Activated T-helper 17 cell treated with anti-CD3 and anti-CD28 coated beads, Interleukin-2, amount 50 U/mL, for 72 hours (primary cell): ENCODE measurements at places on chromosomes 3 and 15.

DNA sequence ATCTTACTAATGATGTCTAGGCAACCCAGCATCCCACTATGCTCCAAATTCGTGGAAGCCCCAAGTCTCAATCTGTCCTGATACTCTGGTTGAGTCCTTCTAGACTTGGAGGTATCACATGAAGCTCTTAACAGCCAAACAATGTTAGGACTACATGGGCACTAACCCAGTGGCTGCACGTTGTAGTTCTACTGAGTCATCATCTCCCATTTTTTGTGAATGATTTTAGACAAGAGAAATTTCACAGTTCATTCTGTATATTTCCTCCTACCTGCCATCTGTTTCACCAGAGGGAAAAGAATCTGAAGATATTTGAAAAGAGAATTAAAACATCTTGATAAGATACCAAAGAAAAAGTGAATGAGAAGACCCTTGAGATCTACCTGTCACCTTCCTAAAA is 9.8 kb upstream of the WWTR1 start:
- no peak for ATAC-seq

DNA sequence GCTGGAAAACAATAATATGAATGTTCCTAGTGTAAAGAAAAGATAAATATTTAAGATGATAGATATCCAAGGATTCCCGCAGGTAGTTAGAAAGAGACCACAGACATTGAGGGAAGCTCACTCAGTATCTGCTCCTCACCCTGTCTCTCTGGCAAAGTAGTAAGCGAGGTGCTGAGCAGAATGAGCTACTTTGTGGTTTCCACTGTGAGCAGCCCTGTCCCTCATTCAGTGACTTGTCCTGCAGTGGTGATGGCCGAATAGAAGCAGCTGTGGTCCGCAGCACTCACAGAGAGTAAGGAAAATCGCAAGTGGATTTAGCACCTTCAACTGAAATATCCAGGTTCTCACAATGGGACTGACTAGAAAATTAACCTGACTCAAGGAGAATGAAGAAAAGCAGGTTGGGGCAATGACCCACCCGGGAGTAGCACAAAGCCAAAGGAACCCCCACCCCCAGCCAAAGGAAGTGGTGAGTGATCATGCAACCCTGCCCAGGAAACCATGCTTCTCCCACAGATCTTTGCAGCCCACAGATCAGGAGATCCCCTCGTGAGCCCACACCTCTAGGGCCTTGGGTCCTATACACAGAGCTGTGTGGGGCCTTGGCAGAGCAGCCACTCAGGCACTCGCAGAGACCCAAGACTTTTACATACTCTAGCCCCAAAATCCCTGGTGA is 21.8 kb upstream of the SLC25A38 start:
- peak; percentile 95 for ATAC-seq

- ATAC-seq = no peak
Observed at GRCh38 chr3:32553973-32554372, 16.7 kb downstream of the DYNC1LI1 start.

- ATAC-seq = no peak
Observed at GRCh38 chr3:30141178-30141581, 465.2 kb upstream of the TGFBR2 start.

- ATAC-seq = peak; percentile 52
Observed at GRCh38 chr15:74768771-74769342, 13.0 kb upstream of the CSK start.

GRCh38 chr3:70951316-70951715 is 632.2 kb downstream of the FOXP1 start:
- no peak for ATAC-seq
